ENCODE measurements at places on chromosomes 6 and 20.

- no peak for DNase-seq
These were observed 6.4 kb downstream of the TRAF3IP2 start for GRCh38 chr6:111599259-111599658.

- no peak for DNase-seq
These were observed 43.7 kb upstream of the TULP4 start for GRCh38 chr6:158268361-158269147.

GRCh38 chr20:48921168-48921882 is at the start of gene ARFGEF2:
Gene ARFGEF2, plus strand, starts transcription at chr20:48921711. Its CDS starts 179 bp downstream, at chr20:48921890.
- peak; percentile 86 for DNase-seq

DNA sequence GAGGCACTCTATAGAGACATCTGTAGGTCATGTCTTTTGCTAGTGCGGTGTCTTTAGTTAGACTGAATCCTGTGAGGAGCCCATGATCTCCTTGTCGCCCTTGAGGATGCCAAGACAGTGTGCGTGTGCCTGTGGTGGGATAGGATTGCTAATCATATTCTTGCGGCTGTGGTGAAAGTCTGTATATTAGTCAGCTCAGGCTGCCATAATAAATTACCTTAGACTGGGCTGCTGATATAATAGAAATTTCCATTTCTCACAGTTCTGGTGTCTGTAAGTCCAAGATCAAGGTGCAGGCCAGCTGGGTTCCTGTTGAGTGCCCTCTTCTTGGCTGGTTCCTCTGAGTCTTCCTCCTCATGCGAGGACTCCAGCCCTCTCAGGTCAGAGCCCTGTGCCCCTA is 141.2 kb downstream of the JARID2 start:
- DNase-seq, result no peak

- DNase-seq, result no peak
These were observed 127.5 kb downstream of the EYA4 start for GRCh38 chr6:133368664-133369063.

DNA sequence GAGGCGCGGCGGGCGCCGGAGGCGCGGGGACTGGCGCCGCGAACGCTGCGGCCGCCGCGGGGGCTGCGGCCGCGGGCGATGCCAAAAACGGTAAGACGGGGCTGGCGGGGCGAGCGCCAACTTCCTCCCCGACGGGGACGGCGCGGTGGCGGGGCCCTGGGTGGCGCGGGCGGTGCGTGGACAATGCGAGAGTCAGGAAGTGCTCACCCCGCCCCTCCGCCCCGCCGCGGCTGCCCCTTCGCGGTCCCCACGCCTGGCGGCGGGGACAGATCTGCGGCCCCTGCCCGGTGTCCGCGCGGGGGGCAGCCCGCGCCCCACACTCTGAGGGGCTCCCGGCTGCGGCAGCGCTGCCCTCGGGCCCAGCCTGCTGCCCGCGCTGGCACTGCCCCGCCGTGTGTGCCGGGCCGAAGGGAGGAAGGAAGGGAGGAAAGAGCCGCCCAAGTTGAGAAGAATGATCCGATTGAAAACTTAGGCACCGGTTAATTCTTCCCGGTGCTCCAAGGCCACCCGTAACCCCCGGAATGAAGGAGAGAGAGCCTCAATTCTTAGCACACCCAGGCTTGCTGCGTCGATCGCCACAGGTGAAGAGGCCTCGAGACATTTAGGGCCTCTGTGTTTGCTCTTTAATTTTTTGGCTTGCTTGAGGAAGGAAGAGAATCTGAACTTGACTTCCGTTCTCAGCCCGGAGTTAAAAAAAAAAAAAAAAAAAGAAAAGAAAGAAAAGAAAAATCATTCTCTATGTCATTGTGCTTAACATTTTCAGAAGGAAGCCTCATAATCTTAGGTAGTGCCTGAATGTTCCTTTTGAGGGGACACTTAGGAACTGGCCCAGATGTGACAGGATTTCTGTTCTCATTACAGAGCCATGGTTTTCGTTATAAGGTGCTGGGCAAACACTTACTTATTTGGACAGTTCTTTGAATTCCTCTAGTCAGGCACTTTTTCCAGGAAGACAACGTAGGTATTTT is 982 bp downstream of the HECA start:
- DNase-seq, result peak; percentile 42

DNA sequence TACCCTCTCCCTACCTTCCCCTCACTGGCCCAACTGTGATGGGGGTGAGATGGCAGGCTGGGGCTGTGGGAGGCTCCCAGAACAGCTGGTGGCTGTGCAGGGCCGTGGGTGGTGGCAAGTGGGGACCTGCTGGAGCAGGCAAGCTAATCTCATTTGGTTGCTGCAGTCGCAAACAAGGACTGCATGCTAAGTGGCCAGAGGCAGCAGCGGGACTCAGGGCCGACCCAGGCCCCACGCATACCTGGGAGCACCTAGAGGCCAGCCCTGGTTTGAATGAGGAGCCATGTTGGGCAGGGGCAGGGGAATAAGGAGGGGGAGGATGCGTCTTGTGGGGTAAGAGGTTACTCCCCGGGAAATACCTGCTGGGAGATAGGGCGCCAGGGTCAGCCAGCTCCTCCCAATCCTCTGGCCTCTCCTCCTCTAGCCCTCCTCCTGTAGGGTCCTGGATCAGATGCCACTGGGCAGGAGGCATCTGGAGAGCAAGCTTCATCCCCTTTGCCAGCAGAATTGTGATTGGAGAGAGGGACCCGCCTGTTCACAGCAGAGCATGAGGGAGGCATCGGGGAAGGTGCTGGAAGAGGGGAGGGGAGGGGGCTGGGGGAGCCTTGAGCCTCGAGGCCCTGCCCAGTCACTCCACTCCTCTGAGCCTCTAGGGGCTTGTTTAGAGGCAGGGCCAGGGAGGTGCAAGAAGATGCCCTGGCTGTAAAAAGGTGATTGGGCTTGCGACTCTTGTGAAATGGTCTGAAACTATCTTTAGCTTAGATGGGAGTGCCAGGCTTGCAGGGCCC is 24.3 kb upstream of the CDH22 start:
- DNase-seq, result no peak

DNA sequence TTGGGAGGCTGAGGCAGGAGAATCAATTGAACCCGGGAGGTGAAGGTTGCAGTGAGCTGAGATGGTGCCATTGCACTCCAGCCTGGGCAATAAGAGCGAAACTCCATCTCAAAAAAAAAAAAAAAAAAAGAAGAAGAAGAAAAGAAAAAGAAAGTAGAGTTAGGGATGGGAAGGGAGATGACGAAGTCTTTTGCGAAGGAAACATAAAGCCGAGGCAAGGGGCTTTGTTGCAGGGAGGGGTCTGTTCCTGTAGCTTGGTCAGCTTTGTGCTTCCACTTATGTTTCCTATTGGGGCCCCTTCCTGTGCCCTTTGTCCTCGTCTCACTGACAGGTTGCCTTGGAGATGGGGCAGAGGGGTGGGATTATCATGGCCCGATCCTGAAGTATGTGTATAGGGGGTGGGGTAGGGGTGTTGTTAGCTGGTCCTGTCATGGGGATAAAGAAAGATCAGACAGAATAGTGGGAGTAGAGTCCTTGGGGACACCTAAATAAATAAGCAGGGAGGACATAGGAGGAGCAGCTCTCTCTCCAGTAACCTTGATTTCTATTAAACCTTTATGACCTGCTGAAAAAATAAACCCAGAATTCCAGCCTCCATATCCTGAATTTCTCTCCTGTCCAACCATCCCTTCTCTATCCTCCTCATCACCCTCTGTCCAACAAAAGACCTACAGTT is 1.1 kb upstream of the CLIC1 start:
- DNase-seq, result no peak

Measured in activated CD4-positive, alpha-beta T cell treated with anti-CD3 and anti-CD28 coated beads, Interleukin-2, amount 50 U/mL, for 4 hours (primary cell).